ENCODE measurements at places on chromosomes 2 and 18.

- DNase-seq: no peak
Measured at GRCh38 chr2:78845664-78846185, 179.8 kb upstream of the REG3G start.

DNA sequence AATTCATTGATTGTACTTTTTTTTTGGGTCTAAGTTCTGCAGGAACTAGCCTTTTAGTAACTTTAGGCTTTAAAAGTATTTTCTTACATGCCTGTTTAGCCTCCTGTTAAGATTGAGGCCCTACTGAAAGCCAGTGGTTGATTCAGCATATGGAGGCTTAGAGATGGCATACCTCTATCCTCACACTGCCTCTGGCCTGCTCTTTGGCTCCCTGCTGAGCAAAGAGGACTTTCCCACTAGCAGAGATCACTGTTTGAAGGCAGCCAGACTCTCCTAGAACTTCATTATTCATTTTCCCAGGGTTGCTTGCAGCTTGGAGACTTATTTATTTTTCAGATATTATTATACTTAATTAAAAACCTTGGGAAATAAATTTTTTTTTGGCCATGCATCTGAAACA, 405.6 kb upstream of the MEX3C start:
- no peak for DNase-seq

DNA sequence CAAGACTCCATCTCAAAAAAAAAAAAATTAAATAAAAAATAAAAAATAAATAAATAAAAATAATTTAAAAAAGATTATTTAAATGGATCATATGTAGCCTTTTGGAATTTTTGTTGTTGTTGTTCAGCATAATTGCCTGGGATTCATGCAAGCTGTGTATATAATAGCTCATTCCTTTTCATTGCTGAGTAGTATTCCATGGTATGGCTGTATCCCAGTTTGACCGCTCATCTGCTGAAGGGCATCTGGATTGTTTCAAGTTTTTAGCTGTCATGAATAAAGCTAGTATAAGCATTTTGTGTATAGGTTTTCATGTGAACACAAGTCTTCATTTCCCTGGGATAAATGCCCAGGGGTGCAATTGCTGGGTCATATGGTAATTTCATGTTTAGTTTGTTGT, 6.4 kb upstream of the TANC1 start:
- no peak for DNase-seq

GRCh38 chr2:231380991-231381847, 14.3 kb upstream of the B3GNT7 start:
- no peak for DNase-seq

DNA sequence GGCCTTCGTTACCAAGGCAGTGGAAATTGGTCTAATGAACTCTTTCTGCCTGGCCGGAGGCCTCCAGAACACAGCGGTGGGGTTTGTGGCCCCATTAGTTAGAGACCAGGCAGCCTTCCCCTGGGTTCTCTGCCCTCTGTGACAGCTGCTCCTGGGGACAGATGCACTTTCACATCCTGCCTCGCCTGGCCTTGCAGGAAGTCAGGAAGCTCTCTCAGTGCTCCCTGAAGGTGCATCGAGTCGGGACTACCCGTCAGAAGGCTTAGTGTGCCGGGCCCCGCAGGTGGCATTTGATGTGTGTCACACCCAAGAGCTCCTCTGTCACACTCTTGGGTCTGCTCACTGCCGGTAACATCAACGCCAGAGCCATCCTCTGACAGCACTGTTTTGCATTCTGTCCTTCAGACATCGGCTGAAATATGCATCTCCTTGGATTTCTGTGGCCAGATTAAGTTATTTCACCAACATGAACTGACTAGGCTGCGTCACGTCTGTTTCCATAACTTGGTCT, 158.3 kb downstream of the LDLRAD4 start:
- no peak for DNase-seq

- no peak for DNase-seq
Measured at GRCh38 chr2:121809607-121810006, 54.2 kb downstream of the TSN start.

DNA sequence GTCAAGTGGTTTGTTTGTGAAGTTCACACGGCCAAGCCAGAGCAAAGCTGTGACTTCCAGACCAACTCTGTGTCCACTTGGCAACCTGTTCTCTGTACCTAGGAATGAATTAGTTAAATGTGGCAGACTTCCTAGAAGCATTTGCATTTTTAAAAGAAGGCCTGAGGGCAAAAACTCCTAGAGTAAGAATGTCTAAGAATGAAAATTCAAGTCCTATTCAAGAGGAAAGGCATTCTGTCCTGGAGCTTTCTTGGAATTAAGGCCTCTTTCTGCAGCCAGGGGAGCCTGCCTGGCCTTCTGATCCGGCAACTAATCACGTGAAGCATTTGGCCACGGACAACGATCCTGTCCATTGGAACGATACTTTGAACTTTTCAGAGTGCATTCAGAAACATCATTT, 155.0 kb downstream of the SETBP1 start:
- DNase-seq: no peak

DNA sequence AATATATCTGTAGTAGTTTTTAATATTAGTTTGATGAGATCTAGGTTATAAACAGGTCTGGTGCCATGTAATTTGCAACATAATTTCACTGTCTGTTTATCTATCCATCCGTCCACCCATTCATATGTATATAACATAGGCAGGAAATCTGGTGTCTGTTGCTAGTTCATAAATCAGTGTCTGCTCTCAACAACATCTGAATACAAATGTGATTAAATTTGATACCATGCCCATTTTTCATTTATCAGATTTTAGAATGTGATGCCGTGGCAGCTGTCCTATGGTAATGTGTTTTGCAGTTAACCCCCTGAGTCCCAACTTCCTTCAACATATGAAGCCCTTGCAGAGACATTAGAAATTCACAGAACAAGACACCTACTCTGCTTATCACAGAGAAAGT, 228.4 kb downstream of the CMPK2 start:
- DNase-seq: no peak

- no peak for DNase-seq
Measured at GRCh38 chr2:102273619-102274211, 37.6 kb upstream of the IL1RL1 start.

DNA sequence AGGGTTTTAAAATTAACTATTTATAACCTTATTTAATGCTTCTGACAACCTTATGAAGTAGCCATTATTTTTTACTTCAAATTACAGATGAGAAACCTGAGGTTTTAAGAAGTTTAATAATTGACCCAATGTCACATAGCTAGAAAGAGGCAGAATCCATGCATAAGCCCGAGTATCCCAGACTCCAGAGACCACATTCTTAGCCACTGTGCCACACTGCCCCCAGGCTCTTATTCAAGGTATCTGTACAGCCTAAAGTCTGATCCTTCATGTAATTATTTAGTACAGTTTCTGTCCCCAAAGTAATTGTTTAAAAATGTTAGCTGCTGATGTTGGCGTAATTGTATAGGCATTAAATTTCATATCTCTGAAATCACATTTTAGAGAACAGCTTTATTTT, 124.7 kb upstream of the LRRTM1 start:
- DNase-seq: no peak

DNA sequence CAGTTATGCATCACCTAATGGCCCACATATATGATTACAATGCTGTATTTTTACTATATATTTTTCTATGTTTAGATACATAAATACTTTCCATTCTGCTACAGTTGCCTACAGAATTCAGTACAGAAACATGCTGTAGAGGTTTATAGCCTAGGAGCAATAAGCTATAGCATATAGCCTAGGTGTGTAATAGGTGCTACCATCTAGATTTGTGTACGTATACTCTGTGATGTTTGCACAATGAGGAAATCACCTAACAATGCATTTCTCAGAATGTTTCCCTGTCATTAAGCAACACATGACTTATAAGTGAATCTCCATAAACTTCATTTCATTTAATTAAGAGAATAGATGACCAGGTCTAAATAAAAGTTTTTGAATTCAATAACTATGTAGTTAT, 43.5 kb downstream of the SLC38A11 start:
- no peak for DNase-seq

GRCh38 chr2:98121149-98121548, 34.2 kb downstream of the VWA3B start:
- DNase-seq: no peak

- no peak for DNase-seq
Measured at GRCh38 chr18:79796531-79797405, 970 bp upstream of the KCNG2 start.

DNA sequence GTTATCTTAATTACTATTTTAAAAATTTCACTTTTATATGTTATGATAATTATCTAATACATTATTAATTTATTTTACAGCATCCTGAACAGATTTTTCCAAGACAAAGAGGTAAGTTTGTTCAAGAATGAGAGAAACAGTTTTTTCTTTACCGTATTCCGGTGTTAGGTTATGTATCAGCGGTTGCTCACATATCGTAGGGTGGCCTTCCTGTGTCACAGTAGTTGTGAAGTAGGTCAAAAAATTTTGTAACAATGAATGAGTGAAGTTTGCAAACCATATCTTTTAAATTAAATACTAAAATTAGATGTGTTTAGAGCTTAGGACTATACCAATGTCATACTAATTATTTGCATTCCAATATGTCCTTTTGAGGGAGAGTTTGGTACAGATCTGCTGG, 33.5 kb downstream of the MRPS9 start:
- no peak for DNase-seq

- DNase-seq: no peak
Measured at GRCh38 chr2:23503682-23504081, 118.7 kb downstream of the KLHL29 start.

GRCh38 chr2:233112776-233113452, 52.8 kb downstream of the INPP5D start:
- no peak for DNase-seq

GRCh38 chr2:157732596-157732995, 103.9 kb upstream of the ACVR1C start:
- no peak for DNase-seq

DNA sequence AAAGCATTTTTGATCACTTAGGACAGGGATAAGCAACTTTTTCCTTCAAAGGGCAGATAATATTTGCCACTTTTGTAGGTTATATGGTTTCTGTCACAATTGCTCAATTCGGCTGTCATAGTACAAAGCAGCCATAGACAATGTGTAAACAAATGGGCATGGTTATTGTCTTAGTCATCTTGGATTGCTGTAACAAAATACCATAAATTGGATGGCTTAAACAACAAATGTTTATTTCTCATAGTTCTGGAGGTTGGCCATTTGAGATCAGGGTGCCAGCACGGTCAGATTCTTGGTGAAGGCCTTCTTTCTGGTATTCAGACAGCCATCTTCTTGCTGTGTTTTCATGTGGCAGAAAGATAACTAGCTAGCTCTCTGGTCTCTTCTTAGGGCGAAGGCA, 91.2 kb downstream of the TAF4B start:
- no peak for DNase-seq

DNA sequence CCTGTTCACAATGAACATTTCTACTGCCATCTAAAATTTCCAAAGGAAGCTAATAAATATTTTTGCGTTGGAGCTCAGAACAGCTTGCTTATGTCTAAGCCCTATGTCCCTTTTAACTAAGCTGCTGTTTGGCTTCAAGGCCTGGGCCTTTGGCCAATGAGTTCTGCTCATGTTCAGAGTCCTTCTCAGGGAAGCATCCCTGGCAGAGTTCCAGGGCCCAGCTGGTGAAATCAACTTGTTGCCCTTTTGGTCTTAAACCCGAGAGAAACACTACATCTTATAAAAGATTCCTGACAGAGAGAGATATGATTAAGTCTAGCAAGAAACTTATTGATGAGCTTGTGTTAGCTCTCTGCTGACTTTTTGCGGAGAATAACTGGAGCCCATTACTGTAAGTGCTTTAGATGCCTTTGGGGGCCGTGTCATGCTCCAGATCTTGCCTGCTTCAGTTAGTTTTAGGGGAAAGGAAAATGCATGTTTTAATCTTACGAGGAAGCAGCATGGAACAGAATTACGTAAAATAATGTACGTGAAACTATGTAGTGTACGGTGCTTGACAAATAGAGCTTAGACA, 102.5 kb upstream of the NOSTRIN start:
- DNase-seq: peak; percentile 2

DNA sequence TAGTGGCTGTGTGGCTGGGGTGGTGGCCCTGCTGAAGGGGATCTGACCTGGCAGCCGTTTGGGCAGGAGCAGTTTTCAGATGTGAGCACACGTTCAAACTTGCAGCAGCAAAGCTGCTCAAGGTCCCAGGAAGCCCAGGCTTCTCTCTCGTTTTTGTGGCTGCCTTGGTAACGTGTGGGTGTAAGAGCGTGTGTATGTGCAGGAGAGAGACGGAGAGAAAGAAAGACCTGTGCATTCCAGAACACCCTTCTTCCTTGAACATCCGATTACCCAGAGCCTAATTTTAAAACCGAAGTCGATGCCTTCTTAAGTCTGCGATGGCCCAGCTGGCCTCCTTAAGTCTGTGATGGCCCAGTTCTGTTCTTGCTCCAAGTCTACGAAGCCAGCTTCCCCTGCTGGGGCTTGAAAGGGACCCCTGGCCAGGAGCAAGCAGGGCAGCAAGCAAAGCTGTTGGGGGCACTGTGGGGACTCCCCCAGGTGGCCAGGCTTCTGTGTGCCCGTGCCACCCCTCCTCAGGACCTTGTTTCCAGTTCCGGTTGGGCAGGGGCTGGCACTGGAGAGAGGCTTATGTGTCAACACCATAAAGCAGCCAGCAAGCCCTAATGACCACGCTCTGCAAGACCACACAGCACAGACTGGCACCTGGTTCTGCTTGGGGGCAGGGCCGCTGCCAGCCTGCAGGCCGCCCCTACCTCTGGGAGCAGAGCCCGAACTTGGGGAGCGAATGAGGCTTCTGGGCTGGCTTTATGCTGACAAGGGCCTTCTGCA, 55.8 kb upstream of the ALPP start:
- DNase-seq: no peak

DNA sequence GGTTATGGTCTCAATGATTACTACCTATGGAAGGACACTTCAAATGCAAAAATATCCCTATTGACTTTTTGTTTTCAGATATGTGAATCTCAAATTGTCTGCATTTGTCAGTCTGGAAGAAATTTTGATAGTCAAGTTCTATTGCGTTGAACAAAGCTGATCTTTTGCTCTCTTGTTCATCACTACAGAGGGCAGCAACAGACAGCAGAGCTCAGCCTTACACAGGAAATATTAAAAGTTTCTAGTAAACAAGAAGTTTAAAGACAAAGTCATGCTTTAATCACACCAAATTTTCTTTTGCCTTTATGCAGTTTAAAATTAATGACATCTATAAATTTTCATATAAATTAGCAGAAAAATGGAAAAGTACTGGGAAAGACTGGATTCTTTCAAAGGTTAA, 617.5 kb downstream of the NR4A2 start:
- no peak for DNase-seq

GRCh38 chr2:199903111-199903510, 8.0 kb upstream of the C2orf69 start:
- DNase-seq: no peak

- no peak for DNase-seq
Measured at GRCh38 chr2:6944555-6944954, 27.3 kb downstream of the RNF144A start.

GRCh38 chr2:119416299-119416923, 15.2 kb upstream of the TMEM37 start:
- no peak for DNase-seq

DNA sequence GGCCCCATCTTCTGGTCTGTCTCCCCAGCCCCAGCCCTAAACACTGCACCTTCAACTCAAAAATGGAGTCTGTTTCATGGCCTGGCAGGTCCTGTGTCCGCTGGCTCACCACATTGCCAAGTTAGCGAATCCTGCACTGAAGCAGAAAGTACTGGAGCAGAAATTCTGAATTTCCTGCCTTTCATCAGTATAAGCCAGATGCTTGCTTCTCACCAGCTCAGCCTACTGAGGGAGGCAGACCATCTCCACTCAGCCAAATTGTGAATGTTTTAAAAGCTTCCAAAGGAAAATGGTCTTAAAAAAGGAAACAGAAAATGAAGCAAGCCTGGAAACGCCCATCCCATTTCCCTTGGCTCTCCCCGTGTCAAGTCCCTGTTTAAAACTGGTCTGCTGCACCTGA, 157.8 kb downstream of the C1D start:
- no peak for DNase-seq
